ENCODE measurements at places on chromosomes 16 and 17.

DNA sequence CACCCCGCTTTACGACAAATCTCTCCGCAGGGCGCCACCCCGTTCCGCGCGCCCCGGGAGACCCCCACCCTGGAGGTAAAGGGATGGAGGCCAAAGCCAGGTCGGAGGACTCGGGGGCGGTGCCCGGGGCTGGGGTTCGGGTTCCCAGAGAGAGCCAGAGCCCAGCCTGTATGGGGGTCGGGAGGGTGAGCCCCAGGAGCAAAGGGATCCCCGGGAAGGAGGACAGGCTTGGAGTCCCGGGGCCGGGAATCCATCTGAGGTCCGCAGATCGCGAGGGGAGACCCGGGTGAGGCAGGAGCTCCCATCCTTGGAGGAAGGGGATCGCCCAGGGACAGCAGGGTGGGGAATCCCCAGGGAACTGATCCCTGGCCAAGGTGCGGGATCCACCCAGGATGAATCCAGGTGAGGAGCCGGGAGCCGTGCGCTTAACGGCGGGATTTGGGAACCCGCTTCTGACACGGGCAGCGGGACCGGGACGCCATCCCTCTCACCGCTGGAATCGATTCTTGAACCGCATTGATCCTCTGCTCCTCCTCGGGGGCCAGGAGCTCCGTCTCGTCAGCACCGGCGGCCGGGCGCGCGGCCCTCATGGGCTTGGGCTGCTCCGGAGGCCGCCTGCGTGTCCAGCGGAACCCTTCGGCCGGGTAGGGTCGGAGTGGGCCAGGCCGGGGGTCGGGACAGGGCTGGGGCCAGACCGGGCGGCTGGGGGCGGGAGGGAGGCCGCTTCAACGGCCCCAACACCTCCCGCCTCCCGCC, at the start of gene MMD:
Gene MMD, minus strand, starts transcription at position 657 of the 756 bp plus-strand sequence. Its CDS starts 140 bp downstream, at position 517.
- DNase-seq, result peak; percentile 30

GRCh38 chr17:8332688-8333087, 7.0 kb upstream of the ODF4 start:
- DNase-seq, result no peak

- no peak for DNase-seq
These were observed 111.7 kb downstream of the SDR42E1 start for GRCh38 chr16:81899601-81900000.

DNA sequence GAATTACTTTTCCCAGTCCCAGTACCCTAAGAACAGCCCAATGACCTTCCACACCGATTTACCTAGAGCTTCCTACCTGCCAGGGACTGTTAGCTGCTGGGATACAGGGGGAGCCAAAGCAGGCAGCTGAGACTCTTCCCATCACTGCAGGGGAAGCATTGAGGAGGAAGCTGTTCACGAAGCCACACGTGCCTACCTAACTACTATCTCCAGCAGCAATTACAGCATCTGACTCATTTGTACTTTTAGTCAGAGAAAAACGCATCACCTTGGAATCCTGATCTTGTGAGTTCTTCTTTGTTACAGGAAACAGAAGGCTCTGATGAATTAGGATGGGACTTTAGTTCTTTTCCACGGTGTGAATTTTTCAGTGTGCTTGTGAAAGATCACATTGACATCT, 113.7 kb upstream of the DHX40 start:
- DNase-seq, result no peak

DNA sequence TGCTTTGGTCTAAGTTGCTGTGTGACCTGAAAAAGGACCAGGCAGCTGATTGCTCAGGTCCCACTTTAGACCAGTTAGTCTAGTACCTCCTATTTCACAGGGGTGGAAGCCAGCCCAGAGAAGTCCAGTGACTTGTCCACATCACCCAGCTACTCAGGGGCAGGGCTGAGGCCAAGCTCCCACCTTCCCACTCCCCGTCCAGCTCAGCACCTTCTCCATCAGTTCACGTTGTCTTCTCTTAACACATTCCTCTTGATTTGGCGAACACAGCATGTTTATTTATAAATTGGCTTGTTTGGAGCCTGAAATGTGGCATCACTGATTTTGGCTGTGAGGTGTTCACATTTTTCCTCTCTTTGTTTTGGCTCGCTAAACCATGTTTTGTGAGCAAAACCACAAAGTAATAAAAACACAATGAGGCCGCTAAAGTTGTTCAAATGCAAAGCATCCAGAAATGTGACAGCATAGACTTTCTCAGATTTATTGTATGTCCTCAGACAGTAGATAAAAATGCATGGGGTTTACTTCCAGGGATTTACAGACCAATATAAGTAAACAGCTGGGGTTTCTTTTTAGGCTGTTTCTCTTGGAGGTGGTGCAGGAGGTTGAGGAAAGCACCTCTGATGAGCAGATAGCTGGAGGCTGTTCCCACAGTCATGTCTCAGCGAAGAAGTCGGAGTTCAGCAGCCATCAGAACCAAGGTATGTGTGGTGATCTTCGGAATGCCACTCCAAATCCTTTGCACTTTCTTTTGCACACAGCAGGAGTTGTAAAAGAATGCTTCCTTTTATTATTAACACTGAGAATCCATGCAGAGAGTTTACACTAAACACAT, 88.4 kb downstream of the PLXDC1 start:
- DNase-seq, result no peak

- DNase-seq, result no peak
These were observed 57.0 kb downstream of the GRB2 start for GRCh38 chr17:75348386-75349012.

GRCh38 chr16:53502331-53503269, at the start of gene AKTIP:
Gene AKTIP (minus strand): TSS chr16:53503209. CDS start chr16:53500259, 2,950 bp downstream.
- DNase-seq, result peak; percentile 54
